ENCODE measurements at places on chromosomes 16 and 17. TPM values are rescaled to one million over a fixed set of nuclear protein-coding genes. Genes with fewer than 3 reads are reported as not detected.

- DNase-seq: no peak
These were observed 840 bp downstream of the ADCY7 start for GRCh38 chr16:50267151-50267631.

- DNase-seq: no peak
These were observed 5.7 kb upstream of the SLC38A8 start for GRCh38 chr16:84048270-84048669.

GRCh38 chr17:35079547-35080423, 16.3 kb upstream of the RFFL start:
- peak; percentile 31 for DNase-seq

KREMEN2 gene
- total RNA-seq: under 0.01 TPM

GRCh38 chr16:67364600-67365235, 28.6 kb downstream of the TPPP3 start:
- DNase-seq: no peak

DNA sequence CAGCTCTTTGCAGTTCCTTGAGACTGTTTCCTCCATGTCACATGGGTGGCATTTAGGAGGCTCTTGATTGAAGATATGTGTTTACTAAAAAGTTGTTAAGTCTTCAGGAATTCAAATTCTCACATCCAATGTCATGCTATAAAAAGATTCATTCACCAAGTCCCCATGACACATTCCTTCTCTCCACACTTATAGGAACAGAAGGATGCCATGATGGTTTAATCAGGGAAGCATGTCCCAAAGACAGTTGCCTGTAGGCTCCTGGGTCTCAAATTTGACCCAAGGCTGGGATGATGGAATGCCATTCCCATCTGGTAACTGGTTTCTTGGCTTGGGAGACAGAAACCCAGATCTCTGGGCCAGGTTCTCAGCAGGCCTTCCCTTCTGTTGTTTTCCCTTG, 140.6 kb upstream of the SOX9 start:
- no peak for DNase-seq

DNA sequence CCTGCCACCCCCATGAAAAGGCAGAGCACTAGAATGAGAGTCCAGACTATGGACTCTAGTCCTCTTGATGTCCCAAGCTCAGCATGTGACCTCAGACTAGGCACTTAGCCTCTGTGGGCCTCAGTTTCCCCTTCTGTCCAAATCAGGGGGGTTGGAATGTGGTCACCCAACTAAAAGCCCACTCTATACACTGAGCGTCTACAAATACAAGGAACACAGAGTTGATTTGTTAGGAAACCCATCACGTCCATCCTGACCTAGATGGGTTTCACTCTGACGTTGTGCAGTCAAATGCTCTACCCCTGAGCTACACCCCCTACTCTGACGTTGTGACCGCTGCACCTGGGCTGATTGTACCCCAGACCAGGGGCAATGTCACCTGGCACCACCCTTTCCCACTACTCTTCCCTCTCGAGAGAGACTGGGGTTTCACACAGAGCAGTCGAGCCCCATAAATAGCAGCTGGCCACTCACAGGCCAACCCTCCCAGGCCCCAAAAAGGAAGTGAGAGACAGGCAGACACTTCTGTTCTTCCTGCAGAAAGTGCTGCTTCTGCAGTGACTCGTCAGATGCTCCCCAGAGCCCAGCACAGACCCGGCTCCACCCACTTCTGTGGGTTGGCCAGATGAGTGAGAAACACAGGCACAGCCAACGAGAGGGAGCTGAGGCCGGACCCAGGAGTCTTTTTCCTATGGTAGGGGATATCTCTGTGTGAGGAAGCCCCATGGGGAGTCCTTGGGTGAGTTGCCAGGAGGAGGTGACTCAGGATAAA, 16.1 kb upstream of the TNFRSF13B start:
- peak; percentile 59 for DNase-seq

DNA sequence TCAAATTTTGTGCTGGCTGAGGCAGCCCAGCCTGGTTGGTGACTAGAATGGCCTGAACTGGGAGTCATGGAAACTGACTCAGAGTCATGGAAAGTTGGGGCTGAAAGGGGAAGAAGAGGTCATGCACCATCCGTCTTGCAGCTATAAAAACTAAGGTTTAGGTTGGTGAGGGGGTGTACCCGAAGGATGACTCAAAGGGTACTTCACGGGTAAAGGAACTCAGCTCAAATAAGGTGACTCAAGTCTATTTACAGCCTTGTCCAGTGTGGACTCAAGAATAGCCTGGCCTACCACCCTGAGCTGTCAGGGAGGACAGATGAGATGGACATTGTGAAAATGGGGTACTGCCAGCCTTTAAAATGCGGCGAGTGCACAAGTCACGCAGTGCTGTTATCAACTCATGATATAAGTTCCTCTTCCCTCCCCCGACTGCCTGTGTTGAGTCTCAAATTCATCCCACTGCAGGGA, 18.6 kb downstream of the CD300LB start:
- no peak for DNase-seq

DNA sequence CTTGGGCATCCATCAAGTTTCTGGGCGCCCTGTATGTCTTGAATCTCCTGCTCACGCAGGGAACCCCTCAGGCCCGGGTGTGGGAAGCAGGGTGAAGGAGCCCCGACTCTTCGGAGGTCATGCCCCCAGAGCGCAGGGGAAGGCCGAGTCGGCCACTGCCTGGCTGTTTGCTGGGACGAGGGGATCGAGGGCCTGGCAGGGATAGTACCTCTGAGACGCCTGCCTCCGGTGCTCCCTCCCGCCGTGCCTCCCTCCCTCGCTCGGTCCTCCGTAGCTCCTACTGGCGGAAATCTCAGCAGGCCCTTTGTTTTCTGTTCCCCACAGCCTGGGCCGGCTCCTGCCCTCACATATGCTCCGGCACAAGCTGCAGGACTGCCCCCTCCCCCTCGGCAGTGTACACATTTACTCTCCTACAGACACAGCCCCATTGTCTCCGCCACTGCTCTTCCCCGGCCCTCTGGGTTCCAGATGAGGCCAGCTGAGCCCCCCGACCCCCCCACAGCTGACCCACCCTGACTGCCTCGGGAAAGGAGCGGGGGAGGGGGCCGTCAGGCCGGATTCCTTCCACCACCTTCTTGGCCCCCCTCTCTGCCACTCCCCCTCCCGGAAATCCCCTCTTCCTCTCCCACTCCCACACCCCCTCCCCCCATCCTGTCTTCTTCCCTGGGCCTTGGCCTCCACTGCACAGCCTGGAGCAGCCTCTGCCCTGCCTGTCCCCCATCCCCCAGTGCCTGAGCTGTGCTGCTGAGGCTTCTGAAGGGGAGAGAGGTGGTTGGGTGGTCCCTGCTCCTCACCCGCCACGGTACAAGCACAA, 1.4 kb downstream of the TRAF4 start:
- peak; percentile 62 for DNase-seq

DNA sequence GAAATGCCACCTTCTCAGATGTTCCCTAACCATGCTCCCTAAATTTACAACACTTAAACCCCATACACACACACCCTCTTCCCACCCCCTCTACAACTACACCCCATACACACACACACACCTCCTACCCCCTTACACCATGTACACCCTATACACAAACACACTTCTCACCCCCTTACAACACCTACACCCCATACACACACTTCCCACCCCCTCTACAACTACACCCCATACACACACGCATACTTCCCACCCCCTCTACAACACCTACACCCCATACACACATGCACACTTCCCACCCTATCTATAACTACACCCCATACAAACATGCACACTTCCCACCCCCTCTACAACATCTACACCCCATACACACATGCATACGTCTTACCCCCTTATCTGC, 172.0 kb downstream of the SLC39A11 start:
- DNase-seq: no peak

DNA sequence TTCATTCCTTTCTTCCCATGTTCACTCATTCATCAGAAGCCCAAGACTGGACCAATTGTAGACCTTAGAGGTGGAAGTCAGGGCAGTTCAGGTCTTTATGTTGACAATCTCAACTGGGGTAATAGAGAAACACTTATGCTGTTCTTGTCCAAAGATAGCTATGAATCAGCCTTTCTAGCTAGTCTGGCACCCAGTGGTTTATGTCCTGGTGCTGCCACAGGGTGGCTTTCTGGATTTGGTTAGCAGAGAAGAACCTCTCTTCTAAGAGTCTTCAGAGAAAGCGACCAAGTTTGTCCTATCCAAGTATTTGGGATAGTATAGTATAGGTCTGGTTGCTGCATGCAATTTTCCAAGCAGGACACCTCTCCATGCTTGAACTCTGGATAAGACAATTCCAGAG, 83.3 kb downstream of the NOG start:
- DNase-seq: no peak

GRCh38 chr17:28040406-28040805, 2.1 kb upstream of the NLK start:
- DNase-seq: no peak

DNA sequence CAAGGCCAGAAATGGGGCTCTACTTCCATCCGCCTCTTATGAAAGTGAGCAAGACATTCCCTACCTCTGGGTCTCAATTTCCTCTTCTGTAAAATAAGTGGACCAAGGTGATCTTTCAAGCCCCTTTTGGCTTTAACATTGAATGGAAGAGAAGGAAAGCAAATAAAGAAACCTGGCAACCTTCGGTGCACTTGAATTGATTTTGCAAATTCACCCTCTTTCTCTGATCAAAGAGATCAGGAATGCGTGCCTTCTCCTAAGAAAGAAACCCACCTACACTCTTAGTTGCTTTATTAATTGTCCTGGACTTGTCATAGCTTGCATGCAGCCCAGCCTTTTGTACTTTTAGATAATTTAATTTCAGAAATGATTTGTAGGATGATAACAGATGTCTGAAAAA, 3.0 kb downstream of the MSI2 start:
- DNase-seq: no peak

- DNase-seq: no peak
These were observed 20.4 kb downstream of the NFATC3 start for GRCh38 chr16:68105611-68106010.

GRCh38 chr17:44115585-44116415, 7.6 kb downstream of the HDAC5 start:
- peak; percentile 53 for DNase-seq

- DNase-seq: peak; percentile 90
These were observed 1.7 kb downstream of the RPH3AL start for GRCh38 chr17:350706-351448.

- no peak for DNase-seq
These were observed 1.4 kb downstream of the NT5C start for GRCh38 chr17:75130059-75130631.

- peak; percentile 46 for DNase-seq
These were observed 685 bp upstream of the PSMD3 start for GRCh38 chr17:39979893-39980350.

PLA2G10 gene
- total RNA-seq: not detected

DNA sequence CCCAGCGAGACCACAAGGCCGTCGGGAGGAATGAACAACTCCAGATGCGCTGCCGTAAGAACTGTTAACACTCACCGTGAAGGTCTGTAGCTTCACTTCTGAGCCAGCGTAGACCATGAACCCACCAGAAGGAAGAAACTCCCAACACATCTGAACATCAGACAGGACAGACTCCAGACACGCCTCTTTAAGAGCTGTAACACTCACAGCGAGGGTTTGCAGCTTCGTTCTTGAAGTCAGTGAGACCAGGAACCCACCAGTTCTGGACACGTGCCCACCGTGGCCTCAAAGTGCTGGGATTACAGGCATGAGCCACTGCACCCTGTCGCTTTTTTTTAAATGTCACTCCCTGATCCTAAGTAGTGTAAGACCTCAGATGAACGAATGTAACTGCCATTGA, 17.3 kb downstream of the KPNA2 start:
- no peak for DNase-seq

PYDC1 gene
- total RNA-seq: not detected

DNA sequence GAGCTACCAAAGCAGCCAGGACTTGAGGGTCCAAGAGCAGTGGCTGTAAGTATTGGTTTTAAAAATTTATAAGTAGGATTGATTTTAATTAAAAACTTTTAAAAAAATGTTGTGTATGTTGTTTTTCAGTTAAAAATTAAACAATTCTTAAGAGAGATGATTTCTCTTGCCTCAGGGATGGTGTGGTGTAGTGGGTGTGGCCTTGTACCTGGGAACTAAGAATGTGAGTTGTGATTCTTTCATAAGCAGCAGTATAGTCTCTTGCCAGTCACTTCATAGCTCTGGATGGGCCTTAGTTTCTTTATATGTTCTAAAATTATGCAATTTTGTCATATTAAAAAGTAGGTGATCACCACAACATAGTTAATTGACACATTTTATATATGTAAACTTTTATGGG, 99.5 kb downstream of the FTO start:
- DNase-seq: no peak

DNA sequence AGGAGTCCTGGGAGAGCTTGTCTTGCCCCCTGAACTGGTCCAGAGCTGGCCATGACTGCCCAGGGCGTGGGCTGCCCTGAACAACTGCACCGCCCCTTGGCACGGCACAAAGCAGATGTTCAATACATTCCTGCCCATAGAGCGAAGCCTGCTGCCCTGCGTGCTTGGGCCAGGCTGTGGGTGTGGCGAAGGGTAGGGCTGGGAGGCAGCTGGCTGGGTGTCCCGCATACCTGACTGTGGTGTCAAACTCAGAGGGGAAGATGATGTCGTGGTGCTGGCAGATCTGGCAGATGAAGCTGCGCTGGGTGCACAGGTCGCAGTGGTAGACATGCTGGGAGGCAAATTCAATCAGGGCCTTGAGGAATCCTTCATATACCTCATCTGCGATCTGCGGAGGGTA, 124.2 kb upstream of the SMURF2 start:
- DNase-seq: no peak

GRCh38 chr16:24953306-24953705, 61.9 kb downstream of the ARHGAP17 start:
- DNase-seq: no peak

- DNase-seq: no peak
These were observed 1.9 kb upstream of the HSF4 start for GRCh38 chr16:67162506-67163163.

DNA sequence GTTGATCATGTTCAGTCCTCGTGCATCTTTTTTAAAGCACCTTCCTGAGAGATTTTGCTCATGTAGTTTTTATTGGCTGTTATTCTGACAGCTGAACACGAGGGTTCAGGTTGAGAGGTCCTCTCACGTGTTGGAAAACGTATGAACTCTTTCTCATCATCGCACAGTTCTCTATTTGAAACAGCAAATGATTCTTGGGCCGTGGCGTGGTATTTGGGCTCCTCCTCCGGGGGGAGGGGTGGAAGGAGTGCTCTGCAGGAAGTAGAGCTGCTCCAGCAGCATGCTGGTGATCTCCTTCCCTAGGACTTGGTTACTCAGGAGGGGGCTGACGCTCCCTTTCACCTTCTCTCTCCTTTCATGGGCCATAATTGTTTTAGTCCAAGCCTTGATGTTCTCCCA, 70.4 kb downstream of the KSR1 start:
- peak; percentile 72 for DNase-seq

DNA sequence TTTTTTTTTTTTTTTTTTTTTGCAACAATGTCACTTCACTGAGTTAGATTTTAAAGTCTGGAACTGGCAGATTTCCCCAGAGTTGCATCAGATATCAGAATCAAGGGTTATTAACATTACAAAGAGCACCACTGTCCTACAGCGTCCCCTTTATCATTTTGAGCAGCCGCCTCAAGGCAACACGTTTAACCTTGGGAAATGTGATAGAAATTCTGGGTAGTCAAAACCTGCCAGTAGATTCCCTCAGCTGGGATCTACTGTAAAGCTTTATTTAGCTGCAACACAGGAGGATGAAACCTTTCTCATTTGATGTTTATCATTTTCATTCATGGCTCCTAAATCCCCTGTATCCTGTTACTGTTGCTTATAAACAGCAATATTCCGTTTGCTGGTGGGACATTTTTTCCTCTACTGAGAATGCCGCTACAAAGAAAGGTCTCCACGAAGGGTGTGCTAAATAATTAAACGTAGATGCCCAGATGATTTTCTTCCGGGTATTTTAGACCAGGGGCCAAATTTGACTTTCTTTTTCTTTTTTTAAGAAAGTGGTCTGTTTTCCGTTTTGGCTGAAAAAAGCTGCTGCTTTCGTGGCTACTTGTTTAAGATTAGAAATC, 436.1 kb upstream of the GOT2 start:
- DNase-seq: no peak

PDILT gene
- not detected for total RNA-seq
